ENCODE measurements at places on chromosomes 1 and 21.

DNA sequence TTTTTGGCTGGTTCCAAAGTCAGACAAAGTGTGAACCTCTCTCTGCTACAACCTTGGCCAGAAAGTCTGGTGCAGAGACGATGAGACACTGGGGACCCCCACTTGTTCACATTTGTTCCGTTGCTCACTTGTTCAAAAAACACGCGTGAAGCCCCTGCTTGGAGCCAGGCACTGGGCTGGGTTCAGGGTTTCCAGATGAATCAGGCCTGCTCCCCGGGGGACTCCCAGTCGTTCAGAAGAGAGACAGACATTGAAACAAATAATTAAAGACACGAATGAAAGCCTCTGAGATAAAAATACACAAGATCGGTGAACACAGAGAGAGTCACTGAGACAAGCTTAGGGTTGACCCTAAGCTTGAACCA, 101.5 kb upstream of the RUNX3 start:
- peak; percentile 36 for DNase-seq

- no peak for DNase-seq
Observed at GRCh38 chr1:28813931-28814465, 2.0 kb downstream of the OPRD1 start.

- no peak for DNase-seq
Observed at GRCh38 chr1:14740016-14740415, 141.5 kb downstream of the KAZN start.

- DNase-seq = no peak
Observed at GRCh38 chr1:163537809-163538208, 216.1 kb downstream of the NUF2 start.

DNA sequence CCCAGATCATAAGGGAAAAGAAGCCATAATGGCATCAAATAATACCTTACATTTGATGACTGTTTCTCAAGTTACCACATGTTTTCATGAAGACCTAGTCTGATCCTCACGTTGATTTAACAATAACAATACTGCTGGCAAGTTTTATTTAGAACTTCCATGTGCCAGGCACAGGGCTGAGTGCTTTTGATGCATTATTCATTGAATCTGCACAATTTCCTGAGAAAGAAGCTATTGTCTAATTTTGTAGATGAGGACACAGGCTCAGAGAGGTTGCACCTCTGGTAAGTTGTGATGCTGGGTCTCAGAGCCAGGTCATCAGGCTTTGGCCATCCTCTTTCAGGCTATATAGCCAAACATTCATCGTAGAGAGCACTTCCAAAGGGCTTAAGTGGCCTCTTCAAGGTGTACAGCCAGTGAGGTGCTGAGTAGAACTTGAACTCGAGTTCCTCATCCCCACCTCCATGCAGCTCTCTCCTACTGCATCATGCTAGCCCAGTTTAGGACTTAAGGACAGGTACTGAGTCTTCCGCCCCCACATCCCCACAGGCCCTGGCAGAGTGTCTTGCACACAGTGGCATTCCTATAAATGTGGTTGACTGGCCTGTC, 8.3 kb upstream of the PEF1 start:
- DNase-seq = no peak

- no peak for DNase-seq
Observed at GRCh38 chr1:217435204-217435603, 195.7 kb downstream of the GPATCH2 start.

- DNase-seq = no peak
Observed at GRCh38 chr1:48761411-48761810, 15.3 kb downstream of the BEND5 start.

DNA sequence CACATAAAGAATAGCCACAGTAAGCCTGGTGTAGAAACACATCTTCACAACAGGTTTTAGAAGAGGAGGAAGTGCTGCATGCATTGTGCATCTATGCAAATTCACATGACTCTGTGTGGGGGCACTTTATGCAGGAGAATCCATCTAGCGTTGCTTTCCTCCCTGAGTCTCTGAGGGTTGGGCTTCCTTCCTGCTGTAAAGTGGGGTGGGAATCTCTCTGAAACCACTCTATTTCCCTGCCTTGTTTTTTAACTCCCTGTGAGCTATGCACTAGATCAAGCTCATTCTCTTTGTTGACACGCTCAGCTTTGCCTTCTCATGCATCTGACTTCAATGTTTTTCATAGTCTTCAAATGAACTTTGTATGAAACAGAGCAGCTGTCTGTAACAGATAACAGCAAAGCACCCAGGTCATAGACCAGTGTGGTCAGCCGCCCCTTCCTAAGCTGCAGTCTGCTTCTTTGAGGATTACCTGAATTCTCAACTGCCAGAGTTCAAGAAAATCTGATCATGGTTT, 102.7 kb upstream of the DPH5 start:
- DNase-seq = peak; percentile 79

- DNase-seq = peak; percentile 55
Observed at GRCh38 chr1:163315773-163316374, 5.9 kb upstream of the NUF2 start.

- DNase-seq = no peak
Observed at GRCh38 chr1:103525114-103525606, 339 bp upstream of the RNPC3 start.

DNA sequence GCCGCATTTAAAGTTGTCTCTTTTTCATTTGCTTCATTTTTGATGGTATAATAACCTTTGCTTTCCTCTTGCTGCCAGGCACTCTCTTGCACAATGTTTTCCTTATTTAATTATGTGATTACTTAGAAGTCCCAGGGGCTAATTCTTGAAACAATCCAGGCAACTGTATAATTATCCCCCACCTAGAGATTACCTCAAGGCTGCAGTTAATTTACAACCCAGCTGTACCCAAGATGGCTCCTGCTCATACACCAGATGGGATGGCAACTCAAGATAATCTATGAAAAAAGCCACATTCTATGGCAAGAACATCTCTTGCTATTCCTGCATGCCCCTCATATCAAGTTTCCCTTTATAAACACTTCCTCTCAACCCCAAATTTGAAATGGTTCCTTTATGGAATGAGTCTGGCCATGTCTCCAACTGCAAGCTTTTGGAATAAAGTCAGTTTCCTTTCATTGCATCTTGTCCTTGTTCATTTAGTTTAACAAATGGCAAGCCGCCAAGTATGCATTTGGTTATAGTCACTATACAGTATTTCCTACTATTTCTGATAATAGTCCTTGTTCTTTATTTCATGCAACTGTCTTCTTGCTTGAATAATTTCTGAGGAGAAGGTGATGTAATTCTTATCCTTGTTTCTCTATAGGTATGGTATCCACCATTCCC, 1042.6 kb downstream of the PLA2G4A start:
- no peak for DNase-seq

GRCh38 chr1:59332983-59333382, 36.1 kb downstream of the FGGY start:
- DNase-seq = peak; percentile 11

GRCh38 chr1:3940754-3941345, 40.8 kb upstream of the C1orf174 start:
- DNase-seq = no peak

GRCh38 chr1:64967381-64967780, 1.0 kb upstream of the JAK1 start:
- no peak for DNase-seq

GRCh38 chr1:43554444-43554992, 23.8 kb downstream of the PTPRF start:
- DNase-seq = peak; percentile 32

DNA sequence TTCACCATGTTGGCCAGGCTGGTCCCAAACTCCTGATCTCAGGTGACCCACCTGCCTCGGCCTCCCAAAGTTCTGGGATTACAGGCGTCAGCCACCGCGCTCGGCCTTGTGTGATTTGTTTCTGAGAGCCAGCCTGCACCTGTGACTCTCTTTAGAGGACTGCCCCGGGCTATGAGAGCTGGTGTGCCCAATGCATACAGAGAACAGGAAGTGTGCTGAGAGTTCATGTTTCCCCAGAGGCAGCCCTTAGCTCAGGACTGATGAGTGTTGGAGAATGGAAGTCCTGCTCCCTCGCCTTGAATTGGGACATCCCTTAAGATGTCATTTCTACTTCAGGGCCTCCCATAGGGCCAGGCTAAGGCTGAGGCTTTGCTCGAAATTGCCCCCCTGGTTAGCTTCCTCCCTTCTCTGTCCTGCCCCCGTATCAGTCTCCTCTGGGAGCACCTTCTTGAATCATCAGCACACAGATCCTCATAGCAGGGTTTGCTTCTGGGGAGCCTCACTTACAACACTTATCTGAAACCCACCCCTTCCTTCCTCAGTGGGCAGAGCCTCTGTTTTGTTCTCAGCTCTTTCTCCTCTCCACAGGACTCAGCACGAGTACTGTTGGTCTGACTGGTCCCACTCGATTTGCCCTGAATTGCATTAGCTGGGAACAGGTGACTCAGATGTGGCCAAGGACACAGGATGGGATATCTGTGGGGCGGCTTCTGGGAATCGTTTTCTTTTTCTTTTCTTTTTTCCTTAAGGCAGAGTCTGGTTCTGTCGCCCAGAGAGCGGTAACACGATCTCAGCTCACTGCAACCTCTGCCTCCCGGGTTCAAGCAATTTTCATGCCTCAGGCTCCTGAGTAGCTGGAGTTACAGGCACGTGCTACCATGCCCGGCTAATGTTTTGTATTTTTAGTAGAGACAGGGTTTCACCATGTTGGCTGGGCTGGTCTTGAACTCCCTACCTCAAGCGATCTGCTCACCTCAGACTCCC, 80.1 kb downstream of the UBIAD1 start:
- DNase-seq = no peak

GRCh38 chr1:171566467-171566866, 55.6 kb upstream of the MYOCOS start:
- no peak for DNase-seq

- no peak for DNase-seq
Observed at GRCh38 chr1:41641941-41642527, 157.6 kb upstream of the EDN2 start.
